ENCODE measurements at places on chromosomes 1 and 21.

- no peak for DNase-seq
Measured at GRCh38 chr1:226401355-226402303, 6.3 kb downstream of the PARP1 start.

GRCh38 chr1:73659136-73659535, 538.8 kb downstream of the LRRIQ3 start:
- no peak for DNase-seq

DNA sequence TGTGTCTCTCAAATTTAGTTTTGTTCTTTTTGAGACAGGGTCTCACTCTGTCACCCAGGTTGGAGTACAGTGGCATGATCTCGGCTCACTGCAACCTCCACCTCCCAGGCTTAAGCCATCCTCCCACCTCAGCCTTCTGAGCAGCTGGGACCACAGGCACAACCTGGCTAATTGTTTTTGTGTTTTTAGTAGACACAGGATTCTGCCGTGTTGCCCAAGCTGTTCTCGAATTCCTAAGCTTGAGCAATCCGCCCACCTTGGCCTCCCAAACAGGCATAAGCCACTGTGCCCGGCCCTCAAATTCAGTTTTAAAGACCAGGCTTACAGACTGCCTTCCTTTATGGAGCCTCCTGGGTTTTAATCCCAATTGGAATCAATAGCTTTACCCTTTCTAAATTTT, 83.7 kb upstream of the SELENON start:
- DNase-seq: no peak

DNA sequence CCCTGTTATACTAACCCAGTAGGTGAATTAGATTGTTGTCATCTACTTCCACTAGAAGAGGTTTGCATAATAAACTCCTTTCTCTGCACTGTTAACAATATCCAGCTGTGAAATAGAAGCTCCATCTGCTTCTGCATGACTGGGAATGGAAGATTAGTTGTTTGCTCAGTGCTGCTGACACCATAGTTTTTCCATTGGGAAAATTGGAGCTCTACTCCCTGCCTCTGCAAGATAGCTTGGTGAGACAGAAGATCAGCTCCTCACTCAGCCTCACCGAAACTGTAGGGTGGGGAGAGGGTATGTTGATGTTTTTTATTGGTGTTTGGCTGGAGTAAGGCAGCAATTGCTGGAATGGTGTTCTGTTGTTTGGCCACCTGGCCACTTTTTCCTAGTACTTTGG, 331.6 kb upstream of the ADAMTS5 start:
- DNase-seq: no peak

DNA sequence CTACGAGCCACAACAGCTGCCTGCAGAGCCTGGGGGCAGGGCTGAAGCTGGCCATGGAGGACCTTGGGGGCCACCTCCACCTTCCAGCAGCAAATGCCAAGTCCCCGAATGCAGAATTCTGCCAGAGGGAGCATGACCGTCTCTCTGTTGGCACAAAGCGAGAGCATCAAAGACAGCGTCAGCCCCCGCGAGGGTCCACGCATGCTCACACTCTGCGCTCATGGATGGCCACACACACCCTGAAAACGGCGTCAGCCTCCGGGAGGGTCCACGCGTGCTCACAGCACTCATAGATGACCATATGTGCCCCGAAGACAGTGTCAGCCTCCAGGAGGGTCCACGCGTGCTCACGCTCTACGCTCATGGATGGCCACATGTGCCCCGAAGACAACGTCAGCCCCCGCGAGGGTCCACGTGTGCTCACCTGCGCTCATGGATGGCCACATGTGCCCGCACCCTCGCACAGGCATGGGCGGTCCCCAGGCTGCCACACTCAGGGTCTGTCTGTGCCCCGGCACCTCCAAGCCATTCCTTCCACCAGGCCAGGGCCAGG, 46.5 kb downstream of the MORN1 start:
- no peak for DNase-seq

- no peak for DNase-seq
Measured at GRCh38 chr21:14522736-14523135, 23.4 kb downstream of the SAMSN1 start.

DNA sequence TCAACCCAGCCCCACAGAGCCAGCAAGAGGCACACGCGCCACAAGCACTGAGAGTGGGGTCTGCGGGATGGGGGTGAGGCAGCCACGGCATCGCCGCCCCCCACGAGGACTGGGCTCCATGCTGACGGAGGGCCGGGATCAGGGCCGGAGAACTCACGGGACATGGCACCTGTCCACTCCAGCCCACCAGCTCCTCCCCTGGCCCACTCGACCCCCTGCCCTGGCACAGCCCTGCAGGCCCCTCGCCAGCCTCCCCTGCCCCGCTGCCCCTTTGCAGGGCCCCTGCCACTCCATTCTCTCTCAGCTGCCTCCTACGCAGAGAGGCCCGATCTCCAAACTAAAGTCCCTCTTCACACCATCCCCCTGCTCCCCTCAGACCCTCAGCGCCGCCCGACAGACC, 134.0 kb downstream of the NPHP4 start:
- no peak for DNase-seq

GRCh38 chr1:240985081-240985480, 371.9 kb downstream of the RGS7 start:
- DNase-seq: no peak

DNA sequence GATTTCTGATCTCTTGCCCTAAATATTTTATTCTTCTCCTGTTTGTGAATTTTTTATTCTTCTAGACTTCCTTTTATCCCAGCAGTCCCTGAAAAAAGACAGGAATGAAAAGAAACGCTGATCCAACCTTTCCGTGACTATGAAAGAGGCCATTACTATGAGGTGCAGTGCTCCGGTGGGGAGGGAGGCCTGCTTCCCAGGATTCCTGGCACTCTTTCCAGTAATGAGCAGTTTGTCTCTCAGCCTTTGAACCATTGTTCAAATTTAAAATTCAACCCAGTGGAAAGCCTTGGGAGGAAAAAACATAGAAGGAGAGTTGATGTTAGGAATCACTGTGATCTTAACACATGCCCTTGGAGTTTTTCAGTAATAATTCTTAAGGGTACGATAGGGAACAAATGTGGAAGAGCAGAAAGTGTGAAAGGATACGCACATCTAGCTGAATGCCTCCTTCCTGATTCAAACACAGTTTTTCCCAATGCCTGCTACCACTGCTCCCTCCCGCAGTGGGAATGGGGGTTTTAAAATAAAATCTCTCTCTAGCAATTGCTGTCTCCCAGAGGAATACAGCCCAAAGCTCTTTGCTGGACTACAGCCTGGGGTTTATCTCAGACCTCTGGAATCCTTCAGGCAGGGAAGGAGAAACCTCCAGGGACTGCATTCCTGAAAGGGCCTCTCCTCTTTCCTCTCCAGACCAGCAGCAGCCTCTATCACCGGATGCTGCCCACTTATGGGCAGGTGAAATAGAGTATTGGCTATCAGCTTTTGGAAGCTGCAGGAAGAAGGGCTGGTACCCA, 6.1 kb downstream of the IER5 start:
- DNase-seq: peak; percentile 91

GRCh38 chr1:203666609-203667008, 40.0 kb downstream of the ATP2B4 start:
- no peak for DNase-seq

- DNase-seq: no peak
Measured at GRCh38 chr1:231606712-231607111, 19.9 kb upstream of the DISC1 start.

DNA sequence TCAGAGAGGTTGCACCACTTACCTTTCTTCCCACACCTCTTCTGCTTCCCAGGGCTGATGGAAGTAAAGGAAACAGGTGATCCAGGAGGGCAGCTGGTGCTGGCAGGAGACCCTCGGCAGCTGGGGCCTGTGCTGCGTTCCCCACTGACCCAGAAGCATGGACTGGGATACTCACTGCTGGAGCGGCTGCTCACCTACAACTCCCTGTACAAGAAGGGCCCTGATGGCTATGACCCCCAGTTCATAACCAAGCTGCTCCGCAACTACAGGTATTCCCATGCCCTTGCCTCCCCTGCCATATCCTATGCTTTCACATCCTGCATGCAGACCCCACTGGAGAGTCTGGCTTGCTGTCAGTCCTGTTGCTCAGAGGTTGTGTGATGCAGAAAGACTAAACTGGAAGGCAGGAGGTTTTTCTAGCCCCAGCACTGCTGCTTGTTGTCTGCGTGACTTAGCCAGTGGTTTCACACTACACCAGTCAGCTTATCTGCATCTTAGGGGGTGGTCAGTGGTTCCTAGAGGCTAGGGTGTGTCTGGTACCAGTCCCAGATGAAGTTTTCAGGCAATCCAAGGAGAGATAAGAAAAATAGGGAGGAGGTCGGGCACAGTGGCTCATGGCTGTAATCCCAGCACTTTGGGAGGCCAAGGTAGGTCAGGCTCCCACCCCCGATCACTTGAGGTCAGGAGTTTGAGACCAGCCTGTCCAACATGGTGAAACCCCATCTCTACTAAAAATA, 10.2 kb downstream of the RHOC start:
- DNase-seq: peak; percentile 61

- no peak for DNase-seq
Measured at GRCh38 chr1:117879284-117879683, 50.1 kb downstream of the GDAP2 start.

DNA sequence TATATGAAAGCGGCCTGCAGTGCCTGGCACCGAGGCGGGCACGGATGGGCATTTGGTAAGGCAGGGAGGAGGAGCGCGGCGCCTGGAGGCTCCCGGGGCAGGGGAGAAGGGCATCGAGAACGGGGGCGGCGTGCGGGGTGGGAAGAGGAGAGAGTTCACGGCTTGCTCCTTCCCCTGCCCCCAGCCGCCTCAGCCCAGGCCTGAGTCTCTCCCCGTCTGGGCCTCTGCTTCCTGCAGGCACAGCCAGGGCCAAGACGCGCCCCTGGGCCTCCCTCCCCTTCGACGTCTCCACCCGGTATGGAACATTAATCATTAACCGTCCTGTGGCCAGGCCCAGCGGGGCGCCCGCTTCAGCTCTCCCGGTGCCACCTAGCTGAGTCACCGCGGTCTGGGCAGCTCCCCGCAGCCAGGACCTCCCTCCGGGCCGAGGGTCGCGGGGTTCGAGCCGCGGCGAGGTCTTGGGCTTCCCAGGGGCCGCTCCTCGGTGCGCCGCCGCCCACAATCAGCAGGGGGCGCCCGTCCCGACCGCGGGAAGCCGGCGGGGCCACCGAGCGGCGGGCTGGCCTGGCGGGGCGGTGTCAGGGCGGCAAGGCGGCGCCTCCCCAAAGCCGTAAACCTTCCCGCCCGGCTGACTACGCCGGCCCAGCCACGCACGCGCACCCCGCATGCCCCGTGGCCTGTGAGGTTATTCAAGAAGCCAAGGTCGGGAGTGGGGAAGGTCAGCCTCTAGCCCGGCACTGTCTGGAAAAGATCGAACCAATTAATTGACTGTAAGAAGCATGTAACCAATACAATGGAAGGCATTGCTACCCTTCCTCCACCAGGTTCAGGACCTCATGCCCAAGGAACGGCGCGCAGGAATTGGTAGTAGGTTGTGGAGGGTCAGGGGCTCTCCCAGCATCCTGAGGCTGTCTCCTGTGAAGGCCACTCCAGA, 23.4 kb upstream of the RD3 start:
- DNase-seq: peak; percentile 65

GRCh38 chr21:34762786-34763185, 94.0 kb downstream of the CLIC6 start:
- peak; percentile 63 for DNase-seq

GRCh38 chr1:22556391-22557104, 6.7 kb upstream of the EPHA8 start:
- DNase-seq: no peak
